Stomach (tissue), 19 donors: ENCODE measurements at places on chromosomes 5 and 9. TPM values are rescaled to one million over a fixed set of nuclear protein-coding genes. Genes with fewer than 3 reads are reported as not detected.

Gene TRIM7
- not detected for total RNA-seq

Gene SEMA6A
- total RNA-seq, result 5.7 TPM

Gene NR2F1-AS1
- total RNA-seq, result 29.9 TPM

DNA sequence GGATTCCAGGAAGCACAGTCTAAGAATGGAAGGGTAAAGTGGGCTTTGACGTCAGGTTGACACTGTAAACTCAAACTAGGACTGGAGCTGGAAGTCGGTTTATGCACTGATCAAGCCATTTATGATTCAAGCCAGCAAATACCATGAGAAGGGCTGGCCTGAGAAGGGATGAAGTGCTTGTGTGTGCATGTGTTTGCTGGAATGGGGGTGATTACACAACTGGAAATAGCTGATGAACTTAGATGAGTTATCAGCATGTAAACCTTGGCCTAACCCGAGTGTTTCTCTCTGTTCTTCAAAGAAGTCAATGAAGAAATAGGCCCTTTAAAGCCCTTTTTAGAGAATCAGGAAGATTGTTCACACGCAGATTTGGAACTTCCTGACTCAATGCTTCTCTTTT lies 287.6 kb downstream of the RFX3 start:
- H3K4me1 ChIP-seq, result no peaks in the 10 kb centered on the region
- H3K27ac ChIP-seq, result no peak overlapping the region
- H3K4me3 ChIP-seq, result no peak overlapping the region
- no peaks in the 10 kb centered on the region for H3K27me3 ChIP-seq

DNA sequence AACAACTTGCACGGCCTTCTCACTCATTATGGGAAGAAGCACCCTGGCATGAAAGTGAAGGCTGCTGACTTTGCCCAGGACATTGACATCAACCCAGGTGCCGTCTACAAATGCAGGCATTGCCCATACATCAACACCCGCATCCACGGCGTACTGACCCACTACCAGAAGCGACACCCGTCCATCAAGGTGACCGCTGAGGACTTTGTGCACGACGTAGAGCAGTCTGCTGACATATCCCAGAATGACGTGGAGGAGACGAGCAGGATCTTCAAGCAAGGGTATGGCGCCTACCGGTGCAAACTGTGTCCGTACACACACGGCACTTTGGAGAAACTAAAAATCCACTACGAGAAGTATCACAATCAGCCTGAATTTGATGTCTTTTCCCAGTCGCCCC lies 65.4 kb downstream of the ZNF462 start:
- H3K27me3 ChIP-seq, result no peaks in the 10 kb centered on the region
- H3K27ac ChIP-seq, result no peak overlapping the region
- peaks cover 57% of the 10 kb centered on the region for H3K36me3 ChIP-seq
- peaks cover 16% of the 10 kb centered on the region for H3K4me1 ChIP-seq
- no peak overlapping the region for H3K4me3 ChIP-seq
- no peak for DNase-seq

DNA sequence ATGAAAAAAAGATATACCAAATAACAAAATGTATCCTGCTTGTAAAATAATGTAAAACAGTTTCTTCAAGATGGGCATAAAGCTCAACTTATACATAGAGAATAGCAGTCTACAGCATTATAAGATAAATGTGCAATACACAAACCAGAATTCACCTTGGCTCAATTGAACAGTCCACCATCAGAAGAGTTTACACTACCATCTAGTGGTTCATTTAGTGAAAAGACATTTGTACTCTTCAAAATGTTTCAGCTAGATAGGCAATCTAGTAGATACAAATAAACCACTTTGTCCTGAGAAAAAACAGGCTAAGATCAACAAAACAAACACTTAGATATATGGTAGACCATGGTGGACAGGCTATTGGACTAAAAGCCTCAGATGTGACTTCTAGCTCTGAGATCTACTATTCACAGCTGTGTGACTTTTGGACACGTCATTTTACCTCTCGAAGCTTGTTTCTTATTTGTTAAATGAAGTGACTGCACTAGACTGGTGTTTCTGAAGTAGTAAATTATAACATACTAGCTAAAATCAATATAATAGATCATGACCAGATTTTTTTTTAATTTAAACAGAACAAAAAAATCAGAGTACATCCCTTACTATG lies 22.1 kb upstream of the TPD52L3 start:
- peak; percentile 70 for DNase-seq
- no peak overlapping the region for H3K27ac ChIP-seq
- H3K36me3 ChIP-seq, result no peaks in the 10 kb centered on the region
- H3K4me3 ChIP-seq, result no peak overlapping the region
- no peaks in the 10 kb centered on the region for H3K4me1 ChIP-seq
- H3K27me3 ChIP-seq, result no peaks in the 10 kb centered on the region

DNA sequence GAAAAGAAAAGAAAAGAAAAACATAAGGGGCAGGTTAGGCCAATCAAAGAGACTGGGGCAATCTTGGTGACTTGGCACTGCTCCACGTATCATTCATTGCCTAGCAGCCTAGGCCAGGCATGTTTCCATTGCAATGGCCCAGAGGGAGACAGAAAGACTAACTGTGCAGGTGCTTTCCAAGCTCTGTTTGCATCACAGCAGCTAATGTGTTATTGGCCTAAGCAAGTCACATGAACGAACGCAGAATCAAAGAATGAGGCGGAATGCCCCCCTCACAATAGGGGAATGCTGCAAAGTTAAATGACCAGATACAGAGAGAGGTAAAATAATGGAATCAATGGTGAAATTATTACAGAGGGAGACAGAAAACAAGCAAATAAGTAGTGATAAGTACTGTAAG lies 11.1 kb upstream of the VPS13A start:
- H3K27me3 ChIP-seq, result no peaks in the 10 kb centered on the region
- no peaks in the 10 kb centered on the region for H3K36me3 ChIP-seq
- H3K4me1 ChIP-seq, result no peaks in the 10 kb centered on the region
- no peak for DNase-seq

- no peaks in the 10 kb centered on the region for H3K27me3 ChIP-seq
- H3K36me3 ChIP-seq, result no peaks in the 10 kb centered on the region
- peaks cover 30% of the 10 kb centered on the region for H3K4me1 ChIP-seq
- DNase-seq, result no peak
- no peak overlapping the region for H3K27ac ChIP-seq
These were observed 677.7 kb upstream of the KLF4 start for GRCh38 chr9:108167136-108167900.

GRCh38 chr9:121636978-121637712 lies 14.3 kb upstream of the DAB2IP start:
- H3K4me1 ChIP-seq, result peaks cover 59% of the 10 kb centered on the region
- H3K36me3 ChIP-seq, result no peaks in the 10 kb centered on the region
- no peak for DNase-seq
- H3K27me3 ChIP-seq, result no peaks in the 10 kb centered on the region
- H3K4me3 ChIP-seq, result no peak overlapping the region

- H3K36me3 ChIP-seq, result no peaks in the 10 kb centered on the region
- no peak overlapping the region for H3K4me3 ChIP-seq
- no peaks in the 10 kb centered on the region for H3K27me3 ChIP-seq
- no peak for DNase-seq
- H3K4me1 ChIP-seq, result peaks cover 5% of the 10 kb centered on the region
These were observed 52.8 kb upstream of the RAI14 start for GRCh38 chr5:34603378-34603777.

- H3K27ac ChIP-seq, result peak overlapping the region; percentile 48
- no peak overlapping the region for H3K4me3 ChIP-seq
- H3K36me3 ChIP-seq, result no peaks in the 10 kb centered on the region
- H3K27me3 ChIP-seq, result no peaks in the 10 kb centered on the region
- DNase-seq, result no peak
- peaks cover 62% of the 10 kb centered on the region for H3K4me1 ChIP-seq
These were observed 262.9 kb downstream of the ARRDC3 start for GRCh38 chr5:91119981-91120850.

DNA sequence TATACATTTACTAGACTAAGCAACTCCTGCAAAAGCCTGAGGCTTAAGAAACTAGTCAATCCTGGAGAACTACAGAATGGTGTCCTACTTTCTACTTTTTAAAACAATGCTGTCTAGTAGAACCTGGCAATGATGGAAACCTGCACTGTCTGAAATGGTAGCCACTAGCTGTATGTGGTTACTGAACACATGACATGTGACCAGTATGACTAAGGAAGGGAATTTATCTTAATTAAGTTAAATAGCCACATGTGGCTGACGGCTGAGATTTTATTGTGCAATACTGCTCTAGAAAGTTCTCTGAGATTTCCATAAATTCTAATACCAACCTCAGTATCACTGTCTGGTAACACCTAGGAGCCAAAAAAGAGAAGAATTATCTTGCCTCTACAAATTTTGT lies 44.9 kb upstream of the RAPGEF6 start:
- H3K27ac ChIP-seq, result no peak overlapping the region
- H3K4me1 ChIP-seq, result no peaks in the 10 kb centered on the region
- peaks cover 17% of the 10 kb centered on the region for H3K36me3 ChIP-seq
- no peaks in the 10 kb centered on the region for H3K27me3 ChIP-seq

- no peaks in the 10 kb centered on the region for H3K4me1 ChIP-seq
- H3K4me3 ChIP-seq, result no peak overlapping the region
- no peaks in the 10 kb centered on the region for H3K27me3 ChIP-seq
- DNase-seq, result no peak
- H3K27ac ChIP-seq, result no peak overlapping the region
These were observed 15.6 kb downstream of the RIC1 start for GRCh38 chr9:5644501-5644900.

- peaks cover 9% of the 10 kb centered on the region for H3K27me3 ChIP-seq
- peak; percentile 85 for DNase-seq
- H3K4me3 ChIP-seq, result peak within 1 kb of the TSS; percentile 57
- no peaks in the 10 kb centered on the region for H3K36me3 ChIP-seq
- peak within 1 kb of the TSS; percentile 77 for H3K27ac ChIP-seq
These were observed at the start of gene GALNT12 for GRCh38 chr9:98807070-98807813. Gene GALNT12, plus strand, starts transcription at chr9:98807670. Its CDS starts 29 bp downstream, at chr9:98807699.
